ENCODE measurements at places on chromosomes 12 and 14. TPM values are rescaled to one million over a fixed set of nuclear protein-coding genes. Genes with fewer than 3 reads are reported as not detected.

Gene PLD4
- 2.5 TPM for total RNA-seq

Gene INHBE
- total RNA-seq, result not detected

Gene KIAA0586
- 41.3 TPM for total RNA-seq

Gene KLRC1
- not detected for total RNA-seq

Gene GAS2L3
- total RNA-seq, result 94.2 TPM

Gene PTCSC3
- total RNA-seq, result not detected

Gene EID3
- total RNA-seq, result 16.6 TPM

Gene CLEC4E
- total RNA-seq, result not detected

Gene ENO2
- total RNA-seq, result 146 TPM

Gene ASCL4
- total RNA-seq, result not detected

Gene RILPL1
- 7.5 TPM for total RNA-seq

Measured in parietal lobe (tissue), 2 donors.